Activated CD4-positive, alpha-beta T cell treated with anti-CD3 and anti-CD28 coated beads, Interleukin-2, amount 10 ng/mL, durations not matched to agents 24 days and 14 days (primary cell): ENCODE measurements at places on chromosomes 12 and 14. TPM values are rescaled to one million over a fixed set of nuclear protein-coding genes. Genes with fewer than 3 reads are reported as not detected.

GRCh38 chr12:52920937-52921336, 16.1 kb upstream of the KRT8 start:
- DNase-seq, result no peak

DNA sequence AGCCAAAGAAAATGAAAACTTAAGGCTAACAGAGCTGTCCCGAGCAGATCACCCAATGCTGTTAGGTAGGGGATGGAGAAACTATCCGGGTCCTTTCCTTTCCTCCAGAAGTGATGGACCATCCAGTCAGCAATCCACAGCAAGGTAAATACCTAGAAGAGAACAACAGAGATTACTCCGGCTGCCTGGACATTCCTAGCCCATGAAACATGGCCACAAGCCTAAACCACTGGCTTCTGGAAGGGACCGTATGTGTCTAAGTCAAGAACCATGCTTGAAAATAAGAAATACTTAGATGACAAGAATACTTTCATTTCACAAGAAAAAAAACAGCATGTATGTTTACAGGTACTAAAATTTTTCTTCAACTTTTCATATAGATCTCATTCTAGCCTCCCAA, 152.9 kb downstream of the SLC41A2 start:
- DNase-seq, result peak; percentile 34

DNA sequence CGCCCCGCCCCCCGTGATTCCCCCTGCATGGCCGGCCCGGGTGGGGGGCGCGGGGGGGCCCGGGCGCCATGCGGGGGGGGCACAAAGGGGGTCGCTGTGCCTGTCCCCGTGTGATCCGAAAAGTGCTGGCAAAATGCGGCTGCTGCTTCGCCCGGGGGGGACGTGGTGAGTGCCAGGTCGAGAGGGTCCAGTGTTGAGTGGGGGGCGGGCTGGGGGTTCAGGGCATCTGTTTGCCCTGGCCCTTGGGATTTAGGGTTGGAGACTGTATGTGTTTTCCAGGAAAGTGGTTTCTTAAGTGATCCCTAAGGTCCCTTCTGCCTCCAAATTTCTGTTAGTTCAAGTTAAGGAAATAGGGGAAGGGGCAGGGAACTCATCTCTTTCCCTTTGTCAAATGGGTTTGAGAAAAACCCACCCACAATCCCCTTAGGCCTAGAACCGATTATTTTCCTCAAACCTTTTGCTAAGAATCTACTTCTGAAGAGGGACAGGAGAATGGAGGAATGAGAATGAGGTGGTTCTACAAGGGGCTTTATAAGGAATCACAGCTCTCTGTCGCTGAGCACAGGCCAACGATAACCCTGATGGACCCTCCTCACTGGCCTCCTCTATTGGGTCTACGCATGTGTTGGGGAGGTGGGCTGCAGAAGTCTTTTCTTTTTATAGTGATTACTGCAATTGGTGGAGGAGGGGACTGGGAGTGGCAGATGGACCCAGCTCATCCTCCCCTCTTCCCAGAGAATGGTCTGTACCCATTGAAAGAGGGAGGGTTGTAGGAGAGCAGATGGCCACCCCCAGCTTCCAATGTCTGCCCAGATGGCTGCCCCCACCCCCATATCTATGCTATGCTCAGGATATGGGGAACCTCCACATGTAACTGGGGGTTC, 834 bp downstream of the ARHGEF25 start:
- DNase-seq, result no peak

DNA sequence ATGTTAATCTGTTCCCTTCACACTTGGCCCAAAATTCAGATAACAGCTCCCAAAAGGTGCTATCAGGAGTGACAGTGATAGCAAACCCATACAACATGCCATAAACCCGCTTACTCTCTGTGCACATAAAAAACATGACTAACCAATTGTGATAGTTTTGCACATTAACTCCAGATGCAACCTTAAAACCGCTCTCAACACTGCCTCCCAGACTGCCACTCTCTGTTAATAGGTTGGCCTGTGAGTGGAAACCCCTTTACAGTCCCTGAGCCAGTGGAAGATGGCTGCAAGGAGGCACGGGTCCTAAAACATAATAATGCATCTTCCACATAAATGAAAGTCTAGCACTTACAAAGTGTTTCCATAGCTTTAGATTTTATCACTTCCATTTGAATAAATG, 12.0 kb upstream of the TMTC1 start:
- DNase-seq, result no peak

- no peak for DNase-seq
These were observed 145.6 kb upstream of the NCOR2 start for GRCh38 chr12:124713041-124713435.

DNA sequence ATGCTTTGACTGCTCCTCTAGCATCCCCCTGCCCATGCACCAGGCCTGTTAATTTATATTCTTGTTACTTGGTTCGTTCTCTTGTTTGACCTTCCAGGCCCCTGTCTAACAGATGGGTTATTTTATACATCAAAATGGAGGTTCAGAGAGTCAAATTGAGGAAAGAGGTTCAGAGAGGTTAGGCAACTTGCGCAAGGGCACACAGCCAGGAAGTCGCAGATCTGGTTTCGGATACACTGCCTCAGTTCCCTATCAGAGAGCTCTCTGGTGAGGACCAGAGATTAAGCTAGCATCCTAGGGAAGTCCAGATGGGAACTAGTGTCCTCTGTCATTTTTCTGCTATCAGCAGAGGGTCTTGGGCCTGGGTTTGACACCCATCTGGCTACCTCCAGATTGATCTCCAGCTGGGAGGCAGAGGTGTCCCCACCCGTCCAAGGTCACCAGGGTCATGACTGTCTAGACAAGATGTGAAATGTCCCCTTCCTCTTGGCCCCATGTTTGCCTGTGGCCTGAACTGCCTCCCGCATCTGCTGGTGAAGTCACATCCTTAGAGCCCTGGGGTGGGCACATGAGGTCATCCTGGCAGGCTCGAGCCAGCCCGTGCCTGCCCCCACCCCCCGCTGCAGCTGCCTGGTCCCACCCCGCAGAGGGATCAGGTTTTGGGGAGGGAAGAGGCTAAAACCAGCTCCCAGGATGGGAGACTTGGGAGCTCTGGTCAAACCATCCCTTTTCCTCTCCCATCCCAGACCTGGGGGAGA, 84.3 kb upstream of the NCOR2 start:
- no peak for DNase-seq

DNA sequence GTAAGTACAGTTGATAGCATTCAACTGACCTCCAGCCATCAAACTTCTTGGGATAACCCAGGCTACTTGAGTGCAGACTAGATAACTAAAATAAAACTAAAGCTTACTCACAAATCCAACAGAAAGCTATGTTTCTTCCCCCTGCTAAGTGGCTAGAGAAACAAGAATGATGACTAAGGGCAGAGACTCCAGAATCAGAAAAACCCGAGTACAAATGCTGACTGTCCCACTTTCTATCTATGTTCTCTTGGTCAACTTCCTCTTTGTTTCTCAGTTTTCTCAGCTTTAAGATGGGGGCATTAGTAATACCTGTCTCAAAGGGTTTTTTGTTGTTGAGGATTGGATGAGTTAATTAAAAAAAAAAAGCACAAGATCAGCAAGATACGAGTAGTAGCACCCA, 6.1 kb upstream of the NUAK1 start:
- no peak for DNase-seq

DNA sequence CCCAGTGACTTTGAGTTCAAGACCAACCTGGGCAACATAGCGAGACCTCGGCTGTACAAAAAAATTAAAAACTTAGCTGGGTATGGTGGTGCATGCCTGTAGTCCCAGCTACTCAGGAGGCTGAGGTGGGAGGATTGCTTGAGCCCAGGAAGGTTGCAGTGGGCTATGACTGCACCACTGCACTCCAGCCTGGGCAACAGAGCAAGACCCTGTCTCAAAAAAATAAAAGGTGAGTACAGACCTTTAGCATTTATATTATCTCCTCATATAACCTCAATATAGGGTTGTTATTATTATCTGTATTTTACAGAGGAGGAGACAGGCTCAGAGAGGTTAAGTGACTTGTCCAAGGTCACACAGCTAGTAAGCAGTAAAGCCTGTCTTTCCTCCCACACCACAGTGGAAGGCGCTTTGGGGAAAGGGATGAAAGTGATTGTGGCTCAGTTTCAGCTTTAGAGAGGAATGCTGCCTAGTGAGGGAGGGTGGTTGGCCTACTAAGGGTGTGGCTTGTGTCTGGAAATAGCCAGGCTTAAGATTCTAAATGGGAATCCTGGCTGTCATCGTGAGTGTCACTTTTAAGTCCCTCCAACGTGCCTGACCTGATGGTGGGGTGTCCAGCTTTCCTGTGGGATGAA, 7.2 kb downstream of the TPCN1 start:
- DNase-seq, result no peak

DNA sequence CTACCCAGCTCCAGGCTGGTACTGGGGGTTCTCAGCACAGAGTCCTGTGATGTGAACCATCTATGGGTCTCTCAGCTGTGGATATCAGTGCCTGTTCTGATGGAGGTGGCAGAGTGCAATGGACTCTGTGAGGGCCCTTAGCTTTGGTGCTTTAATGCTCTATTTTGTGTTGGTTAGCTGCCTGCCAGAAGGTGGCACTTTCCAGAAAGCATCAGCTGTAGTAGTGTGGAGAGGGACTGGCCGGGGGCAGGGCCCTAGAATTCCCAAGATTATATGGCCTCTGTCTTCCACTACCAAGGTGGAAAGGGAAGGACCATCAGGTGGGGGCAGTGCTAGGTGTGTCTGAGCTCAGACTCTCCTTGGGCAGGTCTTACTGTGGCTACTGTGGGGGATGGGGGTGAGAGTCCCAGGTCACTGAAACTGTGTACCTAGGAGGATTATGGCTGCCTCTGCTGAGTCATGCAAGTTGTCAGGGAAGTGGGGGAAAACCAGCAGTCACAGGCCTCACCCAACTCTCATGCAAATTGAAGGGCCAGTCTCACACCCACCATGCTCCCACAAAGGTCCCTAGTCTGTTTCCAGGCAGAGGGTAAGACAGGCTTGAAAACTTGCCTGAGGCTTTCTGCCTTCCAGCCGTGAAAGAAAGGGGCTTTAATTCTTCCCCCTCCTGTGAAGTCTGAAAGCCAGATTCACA, 878.1 kb downstream of the C12orf50 start:
- DNase-seq, result no peak

DNA sequence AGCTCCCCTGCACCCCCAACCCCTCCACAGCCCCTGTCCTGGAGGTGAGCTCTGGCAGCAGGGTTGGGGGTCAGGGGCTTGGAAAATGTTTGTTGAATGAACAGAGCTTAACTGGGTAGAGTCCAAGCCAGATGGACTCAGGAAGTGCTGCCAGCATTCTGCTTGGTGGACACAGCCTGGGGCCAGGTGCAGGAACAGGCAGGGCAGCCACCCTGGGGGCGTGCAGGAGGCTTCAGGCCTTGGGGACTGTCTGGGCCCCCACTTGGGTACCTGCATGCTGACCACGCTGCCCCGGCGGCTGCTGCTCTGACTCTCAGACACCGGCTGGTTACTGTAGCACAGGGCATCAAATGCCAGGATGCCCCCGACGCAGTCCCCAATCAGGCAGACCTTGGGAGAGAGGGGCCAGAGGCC, 15.7 kb downstream of the ARL6IP4 start:
- DNase-seq, result no peak

DNA sequence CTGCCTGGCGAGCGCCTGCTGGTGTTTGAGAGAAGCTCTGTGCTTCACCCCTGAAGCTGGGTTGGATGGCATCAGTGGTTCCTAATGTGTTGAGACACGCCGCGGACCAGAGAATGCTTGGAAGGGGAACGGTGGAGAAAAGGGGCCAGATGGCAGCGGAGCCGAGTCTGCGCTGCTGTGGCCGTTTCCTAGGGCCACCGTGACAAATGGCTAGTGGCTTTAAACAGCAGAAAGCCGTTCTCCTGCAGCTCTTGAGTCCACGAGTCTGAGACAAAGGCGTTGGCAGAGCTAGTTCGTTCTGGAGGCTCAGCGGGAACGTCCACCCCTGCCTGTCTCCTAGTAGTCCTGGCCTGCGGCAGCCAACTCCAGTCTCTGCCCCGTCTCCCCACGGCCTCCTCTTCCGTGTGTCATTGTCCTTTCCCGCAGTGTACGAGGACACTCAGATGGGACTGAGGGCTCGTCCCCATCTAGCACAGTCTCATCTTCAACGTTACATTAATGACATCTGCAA, 103.6 kb downstream of the ADGRD1 start:
- DNase-seq, result no peak

DNA sequence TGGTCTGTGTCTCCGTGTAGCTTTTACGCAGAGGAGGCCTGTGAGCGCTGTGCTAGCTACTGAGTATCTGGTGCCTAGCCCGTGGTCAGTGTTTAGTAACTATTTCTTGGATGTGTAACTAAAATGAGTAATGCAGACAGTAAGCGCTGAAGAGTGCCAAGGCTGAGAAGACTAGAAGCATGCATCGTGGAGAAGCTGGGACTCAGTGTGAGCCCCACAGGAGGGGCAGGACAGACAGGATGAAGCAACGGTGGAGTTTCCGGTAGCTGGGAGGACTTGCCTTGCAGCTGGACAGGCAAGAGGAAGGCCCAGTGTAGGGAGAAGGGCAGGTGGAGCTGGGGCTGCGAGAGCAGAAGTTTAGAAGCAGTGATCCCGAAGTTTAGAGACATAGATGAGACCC, 233.4 kb upstream of the FKBP4 start:
- no peak for DNase-seq

GRCh38 chr14:91377700-91378652, 39.6 kb downstream of the CCDC88C start:
- no peak for DNase-seq

DNA sequence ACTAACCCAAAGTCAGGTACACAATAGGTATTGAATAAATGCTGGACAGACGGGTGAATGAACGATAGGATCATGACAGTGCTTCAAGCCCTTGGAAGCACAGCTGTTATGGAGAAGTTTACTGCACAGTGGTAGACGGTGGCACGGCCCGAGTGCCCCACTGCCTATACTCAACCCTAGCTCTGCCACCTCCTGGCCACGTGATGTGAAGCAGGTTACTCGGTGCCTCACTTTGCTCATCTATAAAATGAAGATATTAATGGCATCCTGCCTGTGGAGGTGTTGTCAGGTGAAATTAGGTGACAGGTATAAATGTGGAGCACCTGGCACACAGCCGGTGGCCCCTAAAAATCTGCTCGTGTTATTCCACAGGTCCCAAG, 5.8 kb downstream of the ASB2 start:
- peak; percentile 85 for DNase-seq

- no peak for DNase-seq
These were observed 1496.8 kb upstream of the TMEM132C start for GRCh38 chr12:126770188-126770587.

- peak; percentile 82 for DNase-seq
These were observed 840 bp downstream of the PNP start for GRCh38 chr14:20469890-20470602.

Gene TMPRSS12
- not detected in 2 replicates for total RNA-seq

Gene PAPLN
- total RNA-seq, result 0.54 and 0.83 TPM in 2 replicates

Gene AQP6
- not detected in 2 replicates for total RNA-seq

Gene APOLD1
- 4.1 and 5.2 TPM in 2 replicates for total RNA-seq

Gene AMN
- total RNA-seq, result 0.35 and 0.62 TPM in 2 replicates

Gene CLEC7A
- total RNA-seq, result not detected in 2 replicates
